ENCODE measurements at places on chromosomes 5 and 9.

DNA sequence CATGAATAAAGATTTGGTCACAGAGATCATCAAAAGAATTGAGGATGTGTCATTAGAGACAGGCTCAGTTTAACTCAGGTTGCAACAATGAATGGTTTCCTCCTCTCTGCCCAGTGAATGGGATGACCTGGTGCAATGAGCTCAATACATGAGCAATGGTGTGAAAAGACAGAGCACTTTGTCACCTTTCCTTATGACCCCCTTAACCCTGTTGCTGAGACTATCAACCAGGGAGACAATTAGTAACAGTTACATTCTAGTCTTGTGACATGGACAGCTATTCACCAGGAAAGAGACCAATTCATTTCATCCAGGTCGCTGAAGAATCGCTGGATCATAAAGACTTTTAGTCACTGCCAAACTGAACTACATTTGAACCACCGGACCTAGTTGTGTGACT is 19.9 kb upstream of the CDH6 start:
- DNase-seq = no peak

- DNase-seq = no peak
Measured at GRCh38 chr5:172505403-172505759, 51.1 kb upstream of the SH3PXD2B start.

DNA sequence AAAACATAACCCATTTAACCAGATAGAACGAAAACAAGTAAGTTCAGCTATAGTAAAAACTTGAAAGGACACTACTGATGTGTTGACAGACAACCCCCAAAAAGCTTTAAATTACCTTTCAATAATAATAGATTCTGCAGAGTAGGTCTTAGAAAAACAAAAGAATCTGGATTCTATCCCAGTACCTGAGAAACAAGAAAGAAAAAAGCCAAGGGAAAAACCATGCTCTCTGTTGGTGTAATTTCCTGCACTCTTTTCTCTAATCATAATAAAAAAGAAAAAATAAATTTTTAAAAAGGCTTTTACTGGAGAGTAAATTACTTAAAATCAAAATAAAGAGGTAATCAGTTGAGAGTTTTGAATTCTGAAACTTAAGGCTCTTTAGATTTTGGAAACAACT is 1090.4 kb downstream of the PTPRD start:
- DNase-seq = no peak

DNA sequence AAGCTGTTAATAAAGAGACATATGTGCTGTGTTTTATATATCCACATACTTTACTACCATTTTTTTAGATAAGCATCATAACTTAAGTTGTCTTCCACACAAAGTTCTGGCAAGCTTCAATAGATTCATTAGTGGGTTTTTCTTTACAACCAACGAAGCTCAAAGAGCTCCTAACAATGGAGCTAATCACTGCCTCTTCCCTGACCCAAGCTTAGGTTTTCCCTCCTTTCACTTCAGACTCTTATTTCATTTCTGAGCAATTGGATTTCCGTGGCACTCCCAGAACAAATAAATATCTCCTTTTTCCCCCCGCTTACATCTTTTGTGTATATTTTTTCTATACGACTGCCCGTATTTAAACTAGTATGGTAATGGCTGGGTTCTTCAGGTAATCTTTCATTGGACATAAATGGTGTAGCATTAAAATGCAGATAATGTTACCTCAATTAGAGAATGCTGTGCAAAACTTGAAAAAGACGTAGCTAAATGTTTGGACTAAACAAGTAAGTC is 275.5 kb upstream of the TMEM161B start:
- no peak for DNase-seq

GRCh38 chr9:6506571-6506970 is 93.6 kb downstream of the UHRF2 start:
- no peak for DNase-seq

DNA sequence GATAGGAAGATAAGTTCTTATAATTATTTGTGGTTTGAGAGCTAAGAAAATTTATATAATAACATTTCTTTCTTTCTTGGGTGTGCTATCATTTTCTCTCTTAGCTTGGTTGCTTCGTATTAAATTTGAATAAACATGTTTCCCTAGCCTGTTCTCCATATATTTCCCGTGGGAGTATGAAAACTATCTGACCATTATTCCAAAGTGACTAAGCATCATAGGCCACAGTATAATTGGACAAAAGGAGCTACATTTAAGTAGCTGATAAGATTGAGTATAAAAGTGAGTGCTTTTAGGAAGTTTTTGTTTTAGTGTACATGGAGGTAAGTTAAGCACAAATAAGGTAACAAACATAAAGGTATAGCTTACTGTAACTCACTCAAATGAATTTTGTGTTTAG is 8.4 kb upstream of the OSMR start:
- no peak for DNase-seq

DNA sequence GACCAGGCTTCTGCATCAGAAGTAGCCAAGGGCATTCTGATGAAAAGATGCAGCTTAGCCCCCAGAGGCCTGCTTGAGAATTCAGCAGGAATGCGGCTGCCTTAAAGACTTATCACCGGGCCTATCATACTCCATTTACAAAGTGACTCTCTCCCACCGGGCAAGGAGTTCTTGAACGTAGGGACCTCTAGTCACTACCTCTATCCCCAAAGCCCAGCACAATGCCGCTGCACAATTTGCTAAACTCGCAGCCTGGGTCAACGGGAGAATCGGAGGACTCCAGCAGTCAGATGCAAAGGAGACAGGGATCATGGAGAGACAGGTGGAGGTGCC is 661 bp downstream of the PDCL start:
- DNase-seq = no peak

- no peak for DNase-seq
Measured at GRCh38 chr5:144328980-144329379, 158.3 kb downstream of the KCTD16 start.

- no peak for DNase-seq
Measured at GRCh38 chr5:36057386-36057785, 9.3 kb downstream of the UGT3A2 start.

DNA sequence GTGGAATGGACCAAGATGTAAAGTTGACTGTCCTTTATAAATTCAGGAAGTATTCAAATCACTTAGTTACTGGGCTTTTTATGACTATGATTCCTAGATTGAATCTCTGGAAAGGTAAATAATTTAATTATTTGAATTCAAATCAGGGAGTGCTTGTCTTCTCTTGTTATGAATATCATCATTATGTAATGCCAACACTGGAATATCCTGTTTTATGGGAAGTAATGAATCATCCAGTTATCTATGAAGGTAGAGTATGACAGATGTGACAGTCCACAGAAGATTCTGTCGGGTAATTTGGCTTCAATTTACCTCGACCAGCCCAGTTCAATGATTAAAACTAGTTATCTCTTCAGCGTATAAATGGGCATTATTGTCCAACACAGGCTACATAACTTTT is 141.0 kb upstream of the NUDT12 start:
- DNase-seq = no peak

DNA sequence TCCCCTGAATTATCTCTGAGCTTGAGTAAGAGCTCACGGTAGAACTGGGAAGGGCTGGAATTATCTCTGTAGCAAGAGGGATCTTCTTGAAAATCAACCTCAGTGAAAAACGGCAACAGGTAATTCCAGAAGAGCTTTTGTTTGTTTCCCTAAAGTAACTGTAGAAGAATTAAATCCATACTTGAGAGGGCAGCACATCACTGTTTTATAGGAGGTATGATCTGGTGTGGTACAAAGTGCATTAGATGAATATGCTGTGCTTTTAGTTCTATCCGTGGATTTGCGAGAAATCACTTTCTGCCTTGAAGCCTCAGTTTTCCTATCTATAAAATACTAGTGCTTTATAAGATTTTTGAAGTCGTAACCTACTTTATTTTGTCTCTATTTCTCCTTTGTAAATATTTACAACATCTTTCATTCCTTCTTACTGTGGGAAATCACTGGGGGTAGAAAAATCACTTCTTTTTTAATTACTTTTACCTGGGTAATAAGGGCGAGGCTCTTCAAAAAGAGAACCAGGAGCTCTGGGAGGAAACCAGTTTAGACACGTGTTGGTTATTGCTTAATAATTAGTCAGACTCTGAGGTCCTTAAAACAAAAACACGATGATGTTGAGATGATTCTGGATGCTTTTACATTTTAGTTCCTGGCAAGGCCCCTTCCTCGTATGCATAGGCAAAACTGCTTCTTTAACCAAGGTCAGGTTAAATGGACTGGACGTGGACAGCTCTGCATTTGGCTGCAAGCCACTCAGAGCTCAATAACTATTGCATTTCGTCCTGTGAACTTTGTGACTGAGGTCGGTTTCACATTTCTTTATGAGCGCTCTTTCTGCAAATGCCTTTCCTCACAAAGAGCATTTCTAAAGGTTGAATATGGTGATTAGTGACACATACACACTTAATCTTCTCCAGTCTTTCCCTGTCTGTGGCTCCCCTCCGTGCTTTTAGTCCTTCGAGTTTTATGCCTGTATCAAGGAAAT is 376.1 kb downstream of the BRINP1 start:
- no peak for DNase-seq

DNA sequence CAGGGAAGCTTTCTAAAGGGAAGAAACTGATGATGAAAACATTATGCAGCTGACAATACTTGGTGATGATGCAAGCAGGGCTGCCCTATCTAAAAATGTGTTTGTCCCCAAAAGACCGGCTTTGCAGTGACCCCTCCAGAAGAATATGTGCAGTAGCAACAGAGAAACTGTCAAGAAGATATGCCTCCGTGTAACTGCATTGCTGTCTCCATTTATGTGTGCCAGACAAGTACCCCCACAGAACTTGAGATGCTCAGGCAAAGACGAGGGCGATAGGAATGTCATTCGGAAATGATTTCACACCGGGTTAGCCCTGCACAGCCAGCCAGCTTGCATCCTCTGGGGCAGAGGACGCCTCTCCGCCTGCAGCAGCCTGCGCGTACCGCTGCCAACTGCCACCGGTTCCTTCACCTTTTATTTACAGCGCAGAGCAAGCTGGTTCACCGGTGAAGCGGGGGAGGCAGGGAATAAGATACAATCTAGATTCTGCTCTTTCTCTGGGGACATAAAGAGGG is 2.0 kb downstream of the GABBR2 start:
- DNase-seq = no peak

GRCh38 chr9:33468215-33468730 is 5.5 kb downstream of the NOL6 start:
- no peak for DNase-seq

GRCh38 chr5:169803077-169803981 is 166.3 kb downstream of the DOCK2 start:
- no peak for DNase-seq

DNA sequence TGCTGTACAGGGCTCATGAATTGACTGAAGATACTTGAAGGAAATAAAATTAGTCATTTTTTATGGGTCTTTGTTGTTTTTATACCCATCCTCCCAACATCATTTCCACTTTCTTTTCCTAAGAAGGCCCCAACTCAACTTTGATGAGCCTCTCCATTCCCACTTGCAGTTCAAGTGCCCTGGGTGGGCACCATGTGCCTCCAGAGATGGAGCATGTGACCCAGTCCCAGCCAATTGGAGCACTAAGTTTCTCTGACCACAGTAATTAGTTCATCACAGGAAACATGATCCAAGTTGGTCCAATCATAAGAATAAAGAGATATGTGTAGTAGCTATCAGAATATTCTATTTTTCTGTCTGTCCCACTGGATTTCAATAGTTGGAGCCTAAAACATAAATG is 46.9 kb downstream of the HTR4 start:
- no peak for DNase-seq

DNA sequence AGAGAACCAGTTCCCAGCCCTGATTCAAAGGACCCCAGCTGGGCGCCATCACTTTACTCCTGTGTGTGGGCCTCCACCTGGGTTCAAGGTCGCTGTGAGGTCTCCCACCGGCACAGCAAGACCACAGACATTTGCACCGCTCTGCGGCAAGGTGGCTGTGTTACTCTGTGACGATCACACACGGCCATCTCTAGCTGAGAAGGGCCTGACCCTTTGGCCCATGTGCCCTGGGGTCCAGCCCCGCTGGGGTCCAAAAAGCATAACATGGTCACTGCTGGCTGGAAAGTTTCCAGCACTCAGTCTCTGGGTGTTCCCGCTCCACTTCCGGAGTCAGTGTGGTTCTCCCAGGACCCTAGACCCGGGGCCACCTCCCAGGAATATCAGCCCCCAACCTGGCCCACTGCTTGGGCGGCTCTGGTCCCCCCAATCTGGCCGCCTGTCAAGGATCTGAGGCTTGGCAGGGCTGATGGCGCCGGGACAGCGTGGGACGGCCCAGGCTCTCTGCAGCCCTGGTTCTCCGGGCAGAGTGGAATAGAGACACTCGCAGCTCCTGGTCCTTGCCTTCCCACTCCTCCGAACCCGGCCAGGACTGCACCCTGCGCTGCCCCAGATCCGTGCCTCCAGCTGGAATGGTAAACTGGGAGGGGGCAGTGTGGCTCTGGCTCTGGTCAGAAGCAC is 3.9 kb upstream of the LMX1B start:
- DNase-seq = no peak
